ENCODE measurements at places on chromosomes 3 and 15.

DNA sequence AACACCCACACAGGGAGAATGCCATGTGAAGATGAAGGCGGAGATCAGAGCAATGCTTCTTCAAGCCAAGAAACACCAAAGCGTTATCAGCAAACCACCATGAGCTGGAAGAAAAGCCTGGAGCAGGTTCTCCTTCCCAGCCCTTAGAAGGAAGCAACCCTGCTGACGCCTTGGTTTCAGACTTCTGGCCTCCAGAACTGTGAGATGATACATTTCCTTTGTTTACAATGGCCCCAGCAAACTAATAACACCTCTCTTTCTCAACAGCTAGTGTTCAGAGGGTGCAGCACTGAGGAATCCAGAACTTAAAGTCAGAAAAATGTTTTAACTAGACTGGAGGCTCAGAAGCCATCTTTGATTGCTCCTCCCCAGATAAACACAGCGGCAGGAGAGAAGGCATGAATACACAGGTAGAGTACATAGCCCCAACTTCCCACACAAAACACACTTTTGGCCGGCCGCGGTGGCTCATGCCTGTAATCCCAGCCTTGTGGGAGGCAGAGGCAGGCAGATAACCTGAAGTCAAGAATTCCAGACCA is 132.4 kb upstream of the LPP start:
- DNase-seq: no peak

DNA sequence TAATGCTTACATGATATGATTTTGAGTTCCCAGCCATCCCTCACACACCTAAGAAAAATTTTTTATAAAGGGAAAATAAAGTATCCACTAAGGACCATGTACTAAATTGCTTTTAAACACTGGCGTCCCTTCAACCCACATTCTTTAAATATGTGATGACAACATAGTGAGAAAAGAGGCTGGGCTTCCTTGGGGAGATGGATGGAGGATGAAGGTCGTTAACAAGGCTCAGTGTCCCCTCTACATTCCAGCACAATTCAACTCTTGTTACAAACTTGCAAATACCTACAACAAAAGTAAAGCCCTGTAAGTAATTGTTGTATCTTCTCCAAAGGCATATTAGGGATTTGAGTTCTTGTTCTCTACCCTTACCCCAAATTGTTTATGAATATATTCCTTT is 87.2 kb upstream of the SLC4A7 start:
- no peak for DNase-seq

DNA sequence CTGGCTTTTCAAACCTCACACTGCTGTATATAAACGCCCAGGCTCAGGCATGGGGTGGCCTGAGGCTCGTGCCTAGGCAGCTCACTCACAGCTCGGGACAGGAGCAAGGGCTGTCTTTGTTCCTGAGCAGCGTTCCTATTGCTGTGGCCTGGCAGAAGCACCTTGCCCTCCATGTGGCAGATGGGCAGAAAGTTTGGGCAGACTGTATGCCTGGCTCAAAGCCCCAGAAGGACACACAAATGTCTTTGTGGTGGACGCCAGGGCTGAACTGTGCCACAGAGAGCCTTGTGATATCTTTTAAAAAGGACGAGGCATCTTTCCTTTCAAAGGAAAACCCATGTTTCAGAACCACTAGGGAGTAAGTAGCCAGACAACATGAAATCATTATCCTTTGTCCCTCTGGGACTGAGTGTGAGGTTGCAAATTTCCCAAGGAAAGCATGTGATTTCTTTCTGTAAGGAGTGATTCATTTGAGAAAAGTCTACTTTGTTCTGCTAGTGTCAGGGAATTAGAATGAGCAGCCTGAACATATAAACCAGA is 29.3 kb upstream of the UBE2E1 start:
- DNase-seq: no peak

- DNase-seq: no peak
Observed at GRCh38 chr3:129610276-129610675, 3.8 kb upstream of the PLXND1 start.

DNA sequence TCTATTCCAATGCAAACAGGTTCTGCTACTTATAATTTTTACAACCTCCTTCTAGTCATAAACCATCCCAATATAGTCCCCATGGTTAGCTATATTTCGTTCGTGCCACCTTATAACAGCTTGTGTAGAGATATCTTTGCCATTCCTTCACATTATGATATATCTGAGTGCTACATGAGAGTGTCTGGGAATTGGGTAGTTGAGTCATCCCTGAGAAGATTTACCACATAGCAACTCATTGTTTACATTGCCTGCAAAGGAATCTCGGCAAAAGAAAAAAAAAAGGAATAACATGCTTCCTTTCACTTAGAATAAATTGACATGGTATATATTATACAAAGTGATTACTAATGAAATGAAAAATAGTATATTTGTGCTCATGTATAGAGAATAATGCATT is 86.0 kb upstream of the VGLL3 start:
- DNase-seq: no peak

- no peak for DNase-seq
Observed at GRCh38 chr15:27670486-27671209, 428.5 kb downstream of the OCA2 start.

DNA sequence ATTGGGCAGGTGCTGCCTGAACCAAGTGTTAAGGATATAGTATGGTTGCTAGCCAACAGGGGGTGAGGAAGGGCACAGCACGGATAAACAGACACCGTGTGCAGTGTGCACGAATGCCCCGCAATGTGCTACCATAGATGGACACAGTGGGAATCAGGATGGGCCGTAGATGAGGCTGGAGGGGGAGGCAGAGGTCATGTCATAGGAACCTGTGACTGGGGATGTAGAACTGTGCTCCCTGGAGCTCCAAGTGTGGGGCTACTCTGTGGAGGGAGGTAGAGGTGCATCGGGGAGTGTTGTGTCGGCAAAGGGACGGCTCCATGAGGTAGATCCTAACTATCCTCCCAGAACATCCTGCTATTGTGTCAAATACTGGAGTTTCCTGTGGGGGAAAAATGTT is 102.5 kb downstream of the TNIK start:
- DNase-seq: no peak

DNA sequence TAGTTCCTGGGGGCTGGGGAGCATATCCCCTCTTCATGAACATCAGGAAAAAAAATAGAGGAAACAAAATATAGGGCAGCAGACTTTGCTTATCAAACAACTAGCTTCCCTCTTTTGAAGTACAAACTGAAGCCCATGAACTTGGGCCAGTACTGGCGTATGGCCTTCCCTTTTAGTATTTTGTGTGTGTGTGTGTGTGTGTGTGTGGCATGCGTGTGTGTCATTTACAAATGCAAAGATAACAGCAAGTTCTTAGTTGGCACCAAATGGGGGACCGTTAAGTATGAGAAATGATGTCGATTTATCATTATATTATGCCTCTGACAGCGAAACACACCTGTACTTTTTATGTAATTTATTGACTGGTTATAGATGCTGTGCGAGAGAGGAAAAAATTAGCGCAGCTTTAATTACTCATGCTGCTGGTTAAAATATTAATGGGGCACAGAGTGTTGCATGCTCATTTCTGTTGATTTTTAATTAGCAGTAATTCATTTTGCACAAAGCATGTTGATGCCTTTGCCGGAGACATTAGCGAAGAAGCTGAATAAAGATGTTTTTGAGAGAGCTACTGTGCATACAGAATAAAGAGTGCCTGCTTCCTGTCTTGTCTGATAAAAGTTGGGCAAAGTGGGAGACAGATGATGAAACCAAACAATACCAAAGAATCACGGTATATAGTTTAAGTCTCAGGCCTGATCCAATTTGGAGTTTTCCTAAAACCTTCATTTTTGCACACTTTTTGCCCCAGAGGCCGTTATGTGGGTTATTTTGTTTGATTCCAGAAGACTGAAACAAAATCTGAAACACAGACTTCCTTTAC is 297.1 kb downstream of the SATB1 start:
- DNase-seq: no peak

GRCh38 chr15:65805019-65805745 is 13.1 kb upstream of the DENND4A start:
- no peak for DNase-seq

DNA sequence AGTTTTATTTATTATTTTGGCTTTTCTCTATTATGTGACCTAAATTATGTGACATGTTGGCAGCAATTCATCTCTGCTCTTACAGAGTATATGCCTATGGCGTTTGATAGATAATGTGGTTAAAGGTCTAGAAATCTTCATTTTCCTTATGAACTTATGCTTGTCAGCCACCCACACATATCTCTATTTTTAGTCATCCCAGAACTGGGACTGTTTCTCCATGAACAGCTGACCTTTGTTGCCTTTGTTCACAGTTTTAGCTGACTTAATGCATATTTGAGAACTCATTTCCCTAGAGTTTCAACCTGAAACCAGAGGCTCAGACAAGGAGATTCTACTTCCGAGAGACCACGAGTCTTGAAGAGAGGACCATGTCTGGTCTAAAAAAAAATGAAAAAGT is 176.5 kb downstream of the RAP2B start:
- no peak for DNase-seq

Measured in activated CD4-positive, CD25-positive, alpha-beta regulatory T cell (primary cell).